ENCODE measurements at places on chromosomes 3 and 15.
A peak's percentile ranks its signal among the peaks of the same experiment; 100 is the strongest.

- no peak for DNase-seq
Observed at GRCh38 chr3:100521439-100521845, 29.0 kb downstream of the TMEM45A start.

DNA sequence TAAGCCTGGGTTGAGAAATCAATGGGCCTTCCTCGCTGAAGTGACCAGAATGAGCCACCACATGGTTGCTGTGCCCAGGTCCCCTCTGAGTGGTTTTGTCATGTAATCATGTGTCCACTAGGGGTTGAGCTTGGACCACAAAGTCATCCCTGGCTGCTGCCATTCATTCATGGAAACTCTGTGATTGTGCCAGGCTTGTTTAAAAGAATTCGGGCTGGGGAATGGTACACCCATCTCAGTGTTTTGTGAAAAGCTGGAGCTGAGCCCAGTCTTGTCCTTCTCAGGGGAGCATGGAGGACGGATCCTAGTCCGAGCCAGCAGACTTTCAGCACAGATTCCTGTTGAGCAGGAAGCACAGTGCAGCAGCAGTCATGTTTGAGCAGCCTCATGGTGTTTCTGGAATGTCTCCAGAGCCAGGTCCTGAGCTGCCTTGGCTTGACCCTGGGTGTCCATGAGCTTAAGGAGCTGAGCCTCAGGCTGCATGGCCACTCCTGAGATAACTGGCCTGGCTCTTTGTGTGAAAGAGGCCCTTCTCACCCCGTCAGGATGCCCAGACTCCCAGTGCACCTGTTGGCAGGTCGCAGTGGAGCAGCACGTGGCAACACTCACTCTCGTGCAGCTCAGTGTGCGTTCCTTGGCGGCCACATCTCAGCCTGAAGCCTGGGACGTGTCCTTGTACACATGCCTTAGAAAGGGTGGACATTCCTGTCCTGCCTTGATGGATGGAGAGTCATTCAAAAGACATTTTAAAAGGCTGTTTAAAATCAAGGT, 260.3 kb upstream of the TPM1 start:
- no peak for DNase-seq

GRCh38 chr15:90681480-90681879, 35.7 kb upstream of the BLM start:
- no peak for DNase-seq

DNA sequence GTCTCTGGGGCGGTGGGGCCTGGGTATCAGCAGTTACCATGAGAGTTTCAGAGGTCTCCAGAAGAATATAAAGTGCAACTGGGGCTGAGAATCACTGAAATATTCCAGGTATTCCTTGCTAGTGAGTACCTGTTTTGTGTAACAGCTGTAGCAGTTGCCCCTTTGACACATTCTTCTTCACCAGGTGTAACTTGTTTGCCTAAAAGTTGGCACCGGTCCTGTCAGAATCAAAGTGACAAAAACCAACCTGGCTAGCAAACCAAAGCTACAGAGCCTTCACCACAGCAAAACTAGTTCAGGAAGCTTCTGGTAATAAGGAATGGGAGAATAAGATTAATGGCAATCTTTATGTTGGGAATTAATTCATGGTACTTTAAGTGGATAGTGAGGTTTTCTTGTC, 296.0 kb downstream of the NAALADL2 start:
- DNase-seq = no peak

- DNase-seq = no peak
Observed at GRCh38 chr3:156175570-156175969, 55.2 kb downstream of the KCNAB1 start.

- no peak for DNase-seq
Observed at GRCh38 chr3:31568649-31569048, 35.9 kb downstream of the STT3B start.

GRCh38 chr15:40960925-40961324, 7.7 kb downstream of the CHAC1 start:
- DNase-seq = no peak

GRCh38 chr15:69450968-69451695, 1.5 kb upstream of the RPLP1 start:
- DNase-seq = no peak

DNA sequence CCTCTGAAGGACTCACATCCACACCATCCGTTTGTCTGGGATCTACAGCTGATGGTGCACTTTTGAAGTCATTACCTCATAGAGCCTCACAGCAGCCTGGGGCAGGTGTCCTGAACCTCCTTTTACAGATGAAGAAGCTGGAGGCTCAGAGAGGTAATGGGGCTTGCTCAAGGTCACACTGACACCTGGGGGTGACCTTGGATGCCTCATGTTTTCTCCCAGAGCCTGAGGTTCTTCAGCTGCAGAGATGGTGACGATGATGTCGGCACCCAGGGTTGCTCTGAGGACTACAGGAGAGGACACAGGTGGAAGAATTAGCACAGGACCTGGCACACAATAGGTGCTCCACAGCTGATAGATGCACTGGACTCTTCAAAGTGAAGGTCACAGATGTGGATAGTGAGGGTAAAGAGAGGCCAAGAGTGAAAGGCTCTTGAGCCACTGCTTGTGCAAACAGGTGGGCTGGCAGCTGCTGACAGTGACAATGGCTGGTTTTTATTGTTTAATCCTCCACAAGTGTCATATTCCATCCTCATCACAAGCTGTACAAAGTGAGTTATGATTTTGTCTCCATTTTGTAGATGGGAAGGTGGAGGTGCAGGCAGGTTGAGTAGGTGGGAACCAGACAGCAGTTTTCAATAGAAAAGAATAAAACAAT, 17.4 kb upstream of the ATP2B2 start:
- no peak for DNase-seq

DNA sequence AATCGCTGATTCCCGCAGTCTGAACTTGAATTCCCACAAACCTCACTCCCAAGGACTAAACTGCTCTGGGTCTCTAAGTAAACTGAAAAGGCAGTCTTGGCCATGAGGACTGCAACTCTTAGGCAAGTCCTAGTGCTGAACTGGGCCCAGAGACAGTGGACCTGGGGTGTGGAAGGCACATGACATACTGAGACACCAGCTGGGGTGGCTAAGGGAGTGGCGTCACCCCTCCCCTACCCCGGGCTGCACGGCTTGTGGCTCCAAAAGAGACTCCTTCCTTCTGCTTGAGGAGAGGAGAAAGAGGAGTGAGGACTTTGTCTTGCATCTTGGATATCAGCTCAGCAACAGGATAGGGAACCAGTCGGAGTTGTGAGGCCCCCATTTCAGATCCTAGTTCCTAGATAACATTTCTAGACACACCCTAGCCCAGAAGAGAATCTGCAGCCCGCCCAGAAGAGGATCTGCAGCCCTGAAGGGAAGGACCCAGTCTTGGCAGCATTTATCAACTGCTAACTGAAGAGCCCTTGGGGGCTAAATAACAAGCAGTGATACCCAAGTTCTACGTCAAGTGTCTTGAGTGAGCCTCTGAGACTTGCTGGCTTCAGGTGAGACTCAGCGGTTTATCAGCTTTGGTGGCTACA, 110.7 kb upstream of the C3orf80 start:
- no peak for DNase-seq

GRCh38 chr15:84654689-84655453, 788 bp upstream of the WDR73 start:
- peak; percentile 37 for DNase-seq

DNA sequence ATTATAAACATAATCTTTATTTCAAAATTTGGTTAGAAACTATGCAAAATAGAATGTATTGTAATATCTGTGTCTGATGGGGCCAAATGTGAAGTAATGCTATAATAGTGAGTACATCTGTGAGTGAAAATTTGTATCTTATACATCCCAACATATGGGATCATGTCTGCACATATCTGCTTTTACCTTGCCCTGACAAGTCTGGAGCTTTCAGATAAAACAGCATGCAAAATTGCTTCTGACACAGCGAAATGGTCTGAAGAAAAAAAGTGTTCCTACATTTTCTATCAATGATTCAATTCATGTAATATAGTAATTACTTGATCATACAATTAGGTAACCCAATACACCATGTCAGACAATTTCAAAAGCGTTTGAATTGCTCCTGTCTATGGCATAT, 58.1 kb upstream of the P3H2 start:
- no peak for DNase-seq

DNA sequence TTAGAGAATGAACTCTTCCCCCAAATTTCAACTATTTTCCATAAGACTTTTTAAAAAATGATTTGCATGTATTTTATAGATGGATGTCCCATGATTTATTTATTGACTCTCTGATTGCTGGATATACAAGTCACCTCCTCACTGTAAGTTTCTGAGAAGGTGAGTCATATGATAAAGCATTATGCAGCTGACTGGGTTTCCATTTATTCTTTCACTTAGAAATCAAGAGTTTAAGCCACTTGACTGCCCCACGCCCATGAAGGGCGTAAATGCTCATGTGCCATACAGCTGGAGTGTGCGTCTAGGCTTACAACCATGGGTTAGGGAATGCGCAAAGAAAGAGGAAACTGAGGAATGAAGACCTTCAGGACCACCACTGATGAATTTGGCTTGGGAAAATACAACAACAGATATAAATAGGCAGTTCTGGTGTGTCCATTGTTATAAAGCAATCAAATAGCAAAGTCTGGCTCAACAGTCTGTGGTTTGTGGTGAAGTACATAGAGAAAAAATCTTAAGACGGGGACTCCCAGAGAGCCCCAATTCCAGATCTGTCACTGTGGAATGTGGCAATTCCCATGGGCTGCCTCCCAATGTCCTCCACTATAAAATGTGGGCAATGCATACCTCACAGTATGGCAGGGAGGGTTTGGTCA, 20.3 kb downstream of the SLCO2A1 start:
- no peak for DNase-seq

GRCh38 chr3:179046497-179047353, 24.9 kb downstream of the ZMAT3 start:
- DNase-seq = no peak

DNA sequence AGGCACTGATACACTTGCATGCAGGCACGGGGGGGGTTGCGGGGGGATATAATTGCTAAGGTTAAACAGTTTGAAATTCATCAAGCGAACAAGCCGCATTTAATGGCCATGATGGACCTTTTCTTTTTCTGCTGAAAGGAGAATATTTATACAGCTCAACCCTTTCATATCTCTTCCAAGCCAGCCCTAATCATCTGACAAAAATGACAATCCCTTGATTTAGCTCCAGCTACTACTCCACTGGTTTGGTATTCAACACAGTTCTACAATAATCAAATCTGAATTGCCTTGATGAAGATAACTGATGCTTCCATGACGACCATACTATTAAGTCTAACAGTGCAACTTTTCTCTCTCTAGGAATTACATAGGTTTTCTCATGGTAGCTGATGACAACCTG, 374.9 kb downstream of the PLCL2 start:
- DNase-seq = no peak

DNA sequence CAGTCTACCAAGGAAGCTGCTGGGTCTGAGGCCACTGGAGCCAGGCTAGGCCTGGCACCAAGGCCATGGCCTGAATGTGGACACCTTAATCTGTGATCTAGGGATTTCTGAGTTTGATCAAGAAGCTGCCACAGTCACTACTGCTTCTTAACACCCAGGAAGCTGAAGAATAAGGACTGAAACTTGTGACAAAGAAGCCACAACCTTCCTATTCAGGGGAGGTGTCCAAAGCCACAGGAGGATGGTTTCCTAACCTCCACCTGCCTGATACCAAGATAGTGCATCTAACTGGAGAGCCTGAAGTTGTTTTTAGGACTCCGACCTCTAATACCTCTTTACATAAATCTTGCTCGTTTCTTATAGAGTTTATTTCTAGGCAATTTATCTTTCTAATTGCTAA, 5.5 kb upstream of the ANO10 start:
- DNase-seq = no peak

DNA sequence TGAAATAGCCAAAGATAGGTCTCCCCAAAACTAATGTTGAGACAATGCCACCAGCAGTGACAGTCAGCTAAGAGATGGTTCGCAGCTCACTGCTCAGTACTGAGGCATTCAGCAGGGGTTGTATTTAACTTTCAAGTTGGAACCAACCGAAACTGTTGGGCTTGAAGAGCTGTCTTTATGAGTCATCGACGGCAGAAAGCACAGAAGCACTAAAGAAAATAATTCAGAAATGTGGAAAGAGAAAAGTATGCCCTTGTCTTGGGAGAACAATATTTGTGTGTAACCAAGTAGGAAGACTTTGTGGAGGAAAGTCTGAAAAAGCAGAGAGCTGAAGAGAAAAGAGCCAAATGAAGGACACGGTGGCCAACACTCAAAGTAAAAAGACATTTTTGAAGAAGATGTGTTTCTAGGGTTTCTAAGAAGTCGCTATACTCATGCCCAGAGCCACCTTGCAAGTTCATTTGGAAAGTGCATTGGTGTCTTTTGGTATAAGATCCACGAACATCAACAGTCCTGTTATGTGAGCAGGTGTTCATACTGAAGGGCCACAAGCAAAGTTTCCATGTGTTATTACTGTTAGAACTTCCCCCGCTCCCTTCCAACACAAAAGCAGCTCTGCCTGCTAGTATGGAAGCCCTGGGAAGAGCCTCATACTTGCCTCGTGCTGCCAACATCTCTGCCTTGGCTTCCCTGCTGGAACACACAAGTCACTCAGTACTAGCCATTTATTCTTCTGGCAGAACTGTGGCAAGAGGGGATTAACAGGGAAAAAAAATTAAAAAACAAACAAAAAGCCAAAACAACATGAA, 4.1 kb upstream of the RARB start:
- no peak for DNase-seq

- DNase-seq = no peak
Observed at GRCh38 chr3:25834346-25834745, 44.5 kb downstream of the OXSM start.

GRCh38 chr3:37694284-37694675, 167.4 kb upstream of the CTDSPL start:
- no peak for DNase-seq

All from bone marrow (tissue), 2 donors.